Activated CD4-positive, alpha-beta memory T cell treated with anti-CD3 and anti-CD28 coated beads, Interleukin-2, amount 10 ng/mL, durations not matched to agents 7 days and 5 days (primary cell): ENCODE measurements at places on chromosomes 11 and 22. TPM values are rescaled to one million over a fixed set of nuclear protein-coding genes. Genes with fewer than 3 reads are reported as not detected.

GRCh38 chr11:72720784-72721183 lies 31.4 kb downstream of the ARAP1 start:
- H3K27ac ChIP-seq = peak overlapping the region; percentile 86
- peaks cover 62% of the 10 kb centered on the region for H3K4me1 ChIP-seq
- peak overlapping the region; percentile 89 for H3K4me3 ChIP-seq
- peaks cover 35% of the 10 kb centered on the region for H3K36me3 ChIP-seq
- no peak for DNase-seq

- H3K4me3 ChIP-seq = no peak overlapping the region
- no peaks in the 10 kb centered on the region for H3K4me1 ChIP-seq
- no peak for DNase-seq
These were observed 45.7 kb downstream of the PHF21B start for GRCh38 chr22:44963832-44964721.

- H3K36me3 ChIP-seq = peaks cover 21% of the 10 kb centered on the region
- no peak for DNase-seq
- no peaks in the 10 kb centered on the region for H3K27me3 ChIP-seq
These were observed 49.0 kb upstream of the SERPIND1 start for GRCh38 chr22:20724676-20725454.

GRCh38 chr11:64803846-64804345 lies 882 bp upstream of the MAP4K2 start:
- no peaks in the 10 kb centered on the region for H3K27me3 ChIP-seq
- H3K4me1 ChIP-seq = peaks cover 38% of the 10 kb centered on the region
- H3K36me3 ChIP-seq = peaks cover 33% of the 10 kb centered on the region

DNA sequence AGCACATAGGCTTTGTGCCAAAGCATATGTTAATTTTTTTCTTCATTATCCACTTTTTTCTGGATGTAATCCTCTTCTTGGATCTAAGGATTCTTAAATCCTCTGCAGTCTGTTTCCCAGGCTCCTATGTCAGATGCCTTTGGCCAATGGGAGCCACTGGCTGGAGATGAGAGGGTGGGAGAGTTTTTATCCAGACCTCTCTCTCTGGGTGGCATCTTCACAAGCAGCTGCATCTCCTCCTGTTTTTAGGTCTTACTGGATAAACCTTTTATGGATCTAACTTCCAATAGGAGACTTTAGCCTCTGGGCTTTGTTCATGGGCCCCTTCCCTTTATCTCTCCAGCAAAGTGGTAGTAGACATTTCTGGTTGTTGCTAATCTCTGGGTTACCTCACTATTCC lies 22.4 kb upstream of the MPPED2 start:
- no peak for DNase-seq
- H3K4me3 ChIP-seq = no peak overlapping the region
- H3K36me3 ChIP-seq = no peaks in the 10 kb centered on the region
- no peaks in the 10 kb centered on the region for H3K4me1 ChIP-seq
- H3K27me3 ChIP-seq = no peaks in the 10 kb centered on the region

DNA sequence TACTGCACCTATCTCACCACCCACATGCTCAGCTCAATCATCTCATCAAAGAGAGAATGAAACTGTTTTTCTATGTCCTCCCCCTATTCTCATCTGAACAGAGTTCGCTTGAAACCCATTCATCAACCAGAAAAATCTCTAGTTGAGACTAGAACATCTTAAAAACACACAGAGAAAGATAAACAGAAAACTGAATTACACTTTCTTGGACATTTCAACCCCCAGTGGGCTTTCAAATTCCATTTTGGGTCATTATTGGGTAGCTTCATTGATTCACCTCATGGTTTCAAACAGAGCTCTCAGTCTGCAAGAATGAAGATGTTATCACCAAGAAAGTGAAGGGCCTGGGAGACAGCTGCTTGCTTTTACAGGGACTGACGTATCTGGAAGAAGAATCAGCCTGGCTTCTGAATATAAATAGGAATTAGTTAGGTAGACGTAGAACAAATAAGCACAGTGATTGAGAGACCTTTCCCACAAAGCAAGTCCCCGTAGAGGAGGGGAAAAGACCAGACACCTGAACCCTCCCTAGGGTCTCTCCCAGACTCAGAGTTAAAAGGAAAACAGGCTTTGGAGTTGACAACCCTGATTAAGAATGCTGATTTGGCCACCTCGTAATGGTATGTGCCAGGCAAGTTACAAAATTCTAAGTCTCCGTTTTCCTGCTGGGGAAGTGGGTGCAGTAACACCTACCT lies 155.7 kb downstream of the BBOX1 start:
- H3K27ac ChIP-seq = no peak overlapping the region
- peaks cover 6% of the 10 kb centered on the region for H3K27me3 ChIP-seq
- H3K4me3 ChIP-seq = no peak overlapping the region
- H3K36me3 ChIP-seq = no peaks in the 10 kb centered on the region
- no peak for DNase-seq
- no peaks in the 10 kb centered on the region for H3K4me1 ChIP-seq

GRCh38 chr11:115741376-115742107 lies 237.3 kb upstream of the CADM1 start:
- no peaks in the 10 kb centered on the region for H3K36me3 ChIP-seq
- H3K27ac ChIP-seq = no peak overlapping the region
- H3K27me3 ChIP-seq = no peaks in the 10 kb centered on the region
- H3K4me3 ChIP-seq = no peak overlapping the region
- no peaks in the 10 kb centered on the region for H3K4me1 ChIP-seq
- DNase-seq = no peak

DNA sequence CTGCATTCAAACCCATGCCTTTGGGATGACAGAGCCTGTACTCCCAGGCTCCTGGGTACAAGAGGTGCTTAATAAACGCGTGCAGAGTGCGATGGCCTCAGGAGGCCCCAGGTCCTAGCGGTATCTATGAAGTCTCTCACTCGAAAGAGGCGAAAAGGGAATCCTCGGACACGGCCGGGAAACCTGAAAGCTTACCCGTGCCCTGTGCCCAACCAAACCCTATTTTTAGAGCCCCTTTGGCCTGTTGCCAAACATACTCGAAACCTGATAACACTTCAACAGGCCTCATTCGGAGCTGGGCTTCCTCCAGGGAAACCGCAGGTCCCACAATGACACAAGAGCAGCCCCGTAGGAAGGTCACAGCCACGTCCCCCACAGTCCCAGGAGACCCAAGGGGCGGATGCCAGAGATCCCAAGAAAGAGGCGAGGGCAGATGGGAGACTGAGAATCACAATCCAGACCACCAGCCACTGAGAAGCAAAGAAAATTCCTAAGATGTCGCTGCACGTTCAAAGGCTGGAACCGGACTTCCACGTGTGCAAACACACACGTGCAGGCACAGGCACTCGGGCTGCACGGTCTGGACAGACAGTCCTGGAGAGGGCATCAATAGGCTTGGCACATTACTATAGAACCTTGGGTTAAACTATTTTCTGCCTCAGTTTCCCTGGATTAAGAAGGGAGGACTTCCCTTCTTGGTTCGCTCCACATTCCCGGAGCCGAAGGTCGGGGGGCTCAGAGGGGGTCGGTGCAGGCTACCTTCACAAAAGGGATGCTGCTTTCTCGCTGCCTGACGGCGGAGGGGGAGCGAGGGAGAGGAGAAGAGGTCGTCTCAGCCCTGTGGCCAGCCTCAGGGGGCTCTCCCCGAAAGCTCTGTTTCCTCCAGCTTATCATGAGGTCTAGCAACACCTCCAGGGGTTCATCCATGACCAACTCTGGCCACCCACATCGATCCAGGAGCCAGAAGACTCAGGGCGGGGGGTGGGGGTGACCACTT lies 8.2 kb downstream of the PDGFB start:
- peaks cover 53% of the 10 kb centered on the region for H3K4me1 ChIP-seq
- no peak overlapping the region for H3K4me3 ChIP-seq
- DNase-seq = peak; percentile 59
- no peak overlapping the region for H3K27ac ChIP-seq
- H3K36me3 ChIP-seq = peaks cover 9% of the 10 kb centered on the region

CACNA1I gene
- 8.7 TPM for total RNA-seq

PTDSS2 gene
- 21.5 TPM for total RNA-seq

SAA4 gene
- total RNA-seq = not detected

IGSF9B gene
- total RNA-seq = 70.8 TPM
